Cerebellar nuclear complex (tissue), 1 donor: ENCODE measurements at places on chromosomes 11 and 22.

DNA sequence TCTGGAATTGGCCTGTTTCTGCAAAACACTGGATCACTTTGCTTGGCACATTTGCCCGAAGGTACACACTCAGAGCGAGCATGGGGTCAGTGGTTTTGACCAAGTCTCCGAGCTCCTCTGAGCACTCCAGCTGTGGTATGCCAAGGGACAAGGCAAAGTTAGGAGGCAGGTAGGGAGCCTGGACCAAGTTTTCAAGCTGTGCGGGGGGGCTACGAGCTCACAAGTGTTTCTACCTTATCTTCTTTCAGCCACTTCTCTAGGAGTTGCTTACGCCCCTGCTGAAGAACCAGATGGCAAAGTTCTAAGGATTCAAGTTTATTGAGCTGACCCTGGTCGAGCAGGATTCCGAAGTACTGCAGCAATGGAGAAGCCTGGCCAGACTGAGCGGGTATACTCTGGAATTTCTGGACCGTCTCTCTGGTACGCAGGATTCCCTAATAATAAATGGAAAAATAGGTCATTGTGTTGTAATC is 54.7 kb upstream of the SLC25A1 start:
- DNase-seq: no peak

- no peak for DNase-seq
Observed at GRCh38 chr11:35799655-35800054, 137.1 kb downstream of the TRIM44 start.

GRCh38 chr22:28951969-28952521 is 68.7 kb downstream of the ZNRF3 start:
- no peak for DNase-seq

DNA sequence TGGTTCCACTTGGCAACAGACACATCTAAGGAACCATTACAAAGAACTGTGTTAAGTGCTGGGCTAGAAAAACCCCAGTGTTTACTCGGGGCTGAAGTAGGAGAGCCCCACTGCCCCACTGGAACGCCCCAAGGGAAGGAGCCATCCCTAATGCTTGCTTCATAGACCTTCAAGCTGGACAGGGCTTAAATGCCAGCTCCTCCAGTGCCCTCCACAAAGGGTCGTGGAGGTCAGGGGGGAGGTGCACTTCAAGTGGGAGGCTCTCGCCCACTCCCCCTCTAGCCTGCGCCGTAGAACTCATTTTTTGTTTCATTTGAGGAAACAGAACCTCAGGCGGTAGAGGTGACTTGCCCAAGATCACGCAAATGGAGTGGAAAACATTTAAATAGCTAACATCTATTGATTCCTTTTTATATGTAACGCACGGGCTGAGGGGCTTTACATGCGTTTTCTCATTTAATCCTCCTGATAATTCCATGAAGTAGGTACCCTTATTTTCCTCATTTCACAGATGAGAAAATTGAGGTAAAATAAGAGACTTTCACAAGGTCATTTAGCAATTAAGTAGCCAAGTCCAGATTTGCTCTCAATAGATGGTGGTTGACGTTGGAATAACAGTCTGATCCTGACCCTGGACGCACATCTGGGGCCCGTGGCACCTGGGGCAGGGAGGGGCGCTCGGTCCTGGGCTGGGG is 545 bp upstream of the ZDHHC13 start:
- DNase-seq: no peak

- no peak for DNase-seq
Observed at GRCh38 chr11:117959438-117960149, 26.6 kb upstream of the IL10RA start.

DNA sequence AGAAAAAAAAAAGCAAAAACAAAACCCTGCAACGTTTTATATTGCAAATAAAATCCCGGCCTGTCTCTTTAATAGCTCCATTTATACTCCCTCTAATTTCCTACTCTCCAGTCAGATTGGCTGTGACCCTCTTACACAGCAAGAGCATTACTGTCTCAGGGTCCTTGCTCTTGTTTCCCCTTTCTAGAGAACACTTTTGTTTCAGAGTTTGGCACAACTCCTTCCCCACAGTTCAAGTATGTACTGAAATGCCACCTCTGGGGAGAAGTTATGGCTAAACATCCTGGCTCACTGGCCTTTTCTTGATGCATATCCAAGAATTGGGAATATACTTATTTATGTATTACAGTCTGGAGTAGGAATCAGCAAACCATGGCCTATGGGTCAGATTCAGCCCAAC is 2.6 kb downstream of the CASP12 start:
- no peak for DNase-seq

DNA sequence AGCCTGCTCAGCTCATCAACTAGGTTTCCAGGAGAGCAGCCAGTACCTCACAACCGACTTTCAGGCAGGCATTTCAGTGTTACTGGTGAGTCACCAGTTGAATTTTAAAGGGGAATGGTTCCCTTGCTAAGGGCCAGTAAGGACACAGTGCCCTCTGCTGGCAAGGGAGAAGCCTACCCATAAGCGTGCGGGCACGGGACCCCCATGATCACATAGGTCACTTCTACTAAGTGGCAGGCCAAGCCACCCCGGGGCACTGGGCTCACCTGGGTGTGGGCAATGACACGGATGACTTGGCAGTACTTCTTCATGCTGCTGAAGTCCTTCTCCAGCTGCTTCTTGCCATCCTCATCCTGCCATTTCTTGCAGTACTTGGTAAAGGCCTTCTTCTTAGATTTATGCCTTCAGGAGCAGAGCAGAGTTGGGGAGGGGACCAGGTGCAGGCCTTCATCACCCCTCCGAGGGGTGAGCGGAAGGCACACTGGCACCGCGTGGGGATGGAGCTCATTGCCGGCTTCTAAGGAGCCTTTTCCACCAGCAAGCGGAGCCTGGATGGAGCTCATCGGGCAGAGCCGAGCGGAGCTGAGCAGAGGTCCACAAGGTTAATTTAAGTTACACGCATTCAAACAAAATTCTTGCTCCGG is 2.9 kb downstream of the RPL3 start:
- peak; percentile 4 for DNase-seq

GRCh38 chr11:95163106-95163505 is 67.9 kb downstream of the SESN3 start:
- DNase-seq: no peak
